ENCODE measurements at places on chromosomes 3 and 15.
A peak's percentile ranks its signal among the peaks of the same experiment; 100 is the strongest.

GRCh38 chr15:95284933-95285421, 1045.5 kb upstream of the NR2F2 start:
- DNase-seq = no peak

- DNase-seq = no peak
Measured at GRCh38 chr3:114221165-114221880, 16.1 kb downstream of the ZNF80 start.

DNA sequence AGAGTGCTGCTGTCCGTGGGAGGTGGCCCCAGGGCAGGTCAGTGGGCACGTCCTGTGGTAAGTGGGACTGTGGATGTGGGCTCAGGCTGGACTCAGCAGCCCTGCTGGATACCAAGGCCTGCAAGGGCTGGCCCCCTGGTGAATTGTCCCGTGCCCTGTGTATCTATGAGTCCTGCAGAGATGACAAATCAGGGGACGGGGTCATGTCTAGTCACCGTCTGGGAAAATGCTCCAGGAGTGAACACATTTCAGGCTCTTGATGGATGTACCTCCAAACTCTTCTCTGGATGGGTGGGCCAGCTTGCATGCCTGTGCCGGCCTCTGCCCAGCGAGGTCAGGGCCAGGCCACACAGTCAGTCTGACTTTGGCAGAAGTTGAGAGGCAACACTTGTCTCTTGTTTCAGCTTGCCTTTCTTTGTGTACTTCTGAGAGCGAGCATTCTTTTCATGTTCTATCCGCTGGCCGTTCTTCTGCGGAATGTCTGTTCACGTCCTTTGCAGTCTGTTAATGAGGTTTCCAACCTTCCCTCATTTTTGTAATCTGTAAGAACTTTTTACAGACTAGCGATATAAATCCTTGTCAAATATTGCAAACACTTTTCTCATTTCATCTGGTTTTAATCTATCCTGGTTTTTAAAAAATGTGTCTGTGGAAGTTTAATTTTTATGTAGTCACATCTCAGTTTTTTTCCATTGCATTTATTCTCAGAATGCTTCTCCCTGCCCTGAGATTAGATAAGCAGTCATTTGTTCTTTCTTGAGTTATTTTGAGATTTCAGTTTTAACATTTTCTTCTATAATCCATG, 11.4 kb upstream of the STAB1 start:
- no peak for DNase-seq

GRCh38 chr3:113620091-113620490, 76.4 kb downstream of the USF3 start:
- DNase-seq = no peak

DNA sequence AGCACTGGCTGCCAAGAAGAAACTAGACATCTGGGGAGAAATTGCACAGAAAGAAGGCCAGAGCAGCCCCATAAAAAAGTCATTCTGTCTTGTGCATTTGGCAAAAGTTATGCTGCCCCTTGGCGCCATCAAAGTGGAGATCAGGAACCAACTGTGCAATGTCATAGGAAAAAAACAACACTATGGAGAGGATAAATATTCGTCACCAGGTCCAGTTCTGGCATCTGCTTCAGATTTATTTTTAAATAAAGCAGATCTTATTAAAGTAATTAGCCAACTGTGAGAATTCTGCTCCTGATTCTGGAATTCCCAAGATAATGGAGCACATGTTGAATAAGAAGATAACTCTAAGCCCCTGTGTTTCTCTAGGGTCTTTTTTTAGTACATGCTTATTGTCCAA, 500.0 kb upstream of the IL12A start:
- no peak for DNase-seq

DNA sequence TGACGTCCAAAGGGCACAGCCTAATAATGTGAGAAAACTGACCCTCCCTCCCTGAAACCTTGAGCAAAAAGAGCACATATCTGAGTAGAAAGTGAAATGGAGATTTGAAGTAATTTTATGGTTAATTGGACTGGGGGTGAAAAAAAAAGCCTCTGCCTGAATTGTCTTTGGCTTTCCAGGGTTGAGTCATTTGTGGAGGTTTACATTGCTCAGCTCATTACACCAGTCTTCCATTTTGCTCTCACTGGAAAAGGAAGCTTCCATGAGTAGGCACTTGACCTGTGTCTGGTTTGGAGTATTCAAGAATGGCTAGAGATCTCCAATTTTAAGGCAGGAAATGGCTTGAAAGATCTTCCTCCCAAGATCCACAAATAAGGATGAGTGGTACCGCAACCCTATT, 273.9 kb downstream of the PDCD6IP start:
- DNase-seq = no peak

DNA sequence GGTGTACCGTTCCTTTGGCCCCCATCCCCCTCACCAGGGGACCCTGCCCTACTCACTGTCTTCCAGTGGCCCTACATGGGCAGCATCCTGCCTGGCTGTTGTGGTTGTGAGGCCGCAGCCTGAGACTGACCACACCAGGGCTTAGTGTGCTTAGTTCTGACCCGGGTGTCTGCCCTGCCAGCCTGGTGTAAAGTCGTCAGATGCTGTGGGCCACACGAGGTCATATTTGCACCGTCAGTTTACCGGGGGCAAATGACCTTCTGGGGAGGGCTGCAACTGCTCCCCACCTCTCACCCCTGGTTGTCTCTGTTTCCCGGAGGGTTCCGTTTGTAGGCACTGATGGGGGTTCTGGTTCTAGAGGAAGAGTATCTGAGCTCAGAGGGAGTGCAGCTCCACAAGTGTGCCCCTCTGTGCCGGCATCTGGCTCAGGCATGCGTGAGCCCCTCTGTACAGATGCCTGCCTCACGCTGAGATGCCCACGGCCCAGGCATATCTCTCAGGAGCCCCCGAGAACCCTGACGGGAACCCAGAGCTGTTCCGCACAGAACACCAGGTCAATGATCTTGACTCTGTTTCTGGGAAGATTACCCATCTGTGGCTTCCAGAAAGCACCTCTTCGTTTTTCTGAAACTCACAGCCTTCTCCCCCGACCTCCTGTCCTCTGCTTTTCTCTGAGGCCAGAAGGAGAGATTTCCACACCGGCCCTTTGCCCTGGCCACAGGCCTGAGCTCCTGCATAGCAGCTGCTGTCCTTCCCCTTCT, 19.2 kb downstream of the KLF13 start:
- no peak for DNase-seq

GRCh38 chr3:75295013-75295412, 369.1 kb upstream of the FRG2C start:
- no peak for DNase-seq

- no peak for DNase-seq
Measured at GRCh38 chr3:123119802-123120201, 53.0 kb downstream of the PDIA5 start.

- no peak for DNase-seq
Measured at GRCh38 chr3:161393803-161394202, 22.5 kb upstream of the SPTSSB start.

GRCh38 chr15:24857763-24858162, 97.0 kb upstream of the SNRPN start:
- no peak for DNase-seq

DNA sequence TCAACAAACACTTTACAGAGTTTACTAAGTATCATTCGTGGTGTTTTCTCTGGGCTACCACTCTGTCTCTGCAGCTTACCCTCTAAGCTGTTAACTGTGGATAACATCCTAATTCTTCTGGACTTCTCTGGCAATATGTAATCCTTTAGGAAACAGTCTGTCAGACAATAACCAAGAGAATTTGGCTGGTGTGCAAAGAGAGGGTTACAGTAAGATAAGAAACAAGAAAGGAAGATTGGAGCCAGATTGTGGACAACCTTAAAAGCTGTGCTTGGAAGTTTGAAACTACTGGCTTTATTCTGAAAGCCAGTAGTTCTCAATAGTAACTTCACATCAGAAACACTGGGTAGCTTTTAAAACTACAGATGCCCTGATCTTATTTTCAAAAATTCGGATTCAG, 778 bp downstream of the ARL6 start:
- DNase-seq = no peak

DNA sequence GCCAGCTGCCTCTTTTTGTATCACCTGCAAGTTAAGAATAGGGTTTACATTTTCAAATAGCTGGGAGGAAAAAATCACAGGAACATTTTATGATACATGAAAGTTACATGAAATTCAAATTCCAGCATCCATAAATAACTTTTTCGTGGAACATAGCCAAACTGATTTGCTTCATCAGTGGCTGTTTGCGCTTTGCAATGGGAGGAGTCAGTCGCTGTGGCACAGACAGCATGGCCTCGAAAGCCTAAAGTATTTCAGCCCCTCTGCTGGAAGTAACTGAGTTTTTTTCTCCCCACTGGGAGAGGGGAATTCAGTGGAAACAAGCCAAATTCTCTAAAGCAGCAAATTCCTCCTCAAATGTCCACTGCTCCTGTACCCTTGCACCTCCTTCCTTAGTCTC, 271.9 kb downstream of the SUCLG2 start:
- DNase-seq = no peak

DNA sequence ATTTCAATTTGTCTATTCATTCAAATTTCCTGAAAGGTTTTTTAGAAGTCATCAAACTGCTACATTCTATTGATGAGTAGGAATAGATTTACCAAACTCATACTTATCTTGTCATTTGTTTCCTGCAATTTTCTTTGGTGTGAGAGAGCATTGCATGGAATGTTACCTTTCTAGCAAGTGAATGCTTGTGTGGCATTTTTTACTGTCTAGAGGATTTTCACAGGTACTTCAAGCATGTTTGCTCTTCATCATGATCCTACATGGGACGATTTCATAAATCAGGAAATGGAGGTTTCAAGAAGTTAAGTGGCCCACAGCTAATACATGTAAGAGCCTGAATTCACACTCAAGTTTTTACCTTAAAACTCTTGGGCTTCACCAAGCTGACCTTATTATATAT, 26.1 kb downstream of the TGFBR2 start:
- DNase-seq = no peak

- no peak for DNase-seq
Measured at GRCh38 chr15:43516801-43517353, 531 bp upstream of the MAP1A start.

DNA sequence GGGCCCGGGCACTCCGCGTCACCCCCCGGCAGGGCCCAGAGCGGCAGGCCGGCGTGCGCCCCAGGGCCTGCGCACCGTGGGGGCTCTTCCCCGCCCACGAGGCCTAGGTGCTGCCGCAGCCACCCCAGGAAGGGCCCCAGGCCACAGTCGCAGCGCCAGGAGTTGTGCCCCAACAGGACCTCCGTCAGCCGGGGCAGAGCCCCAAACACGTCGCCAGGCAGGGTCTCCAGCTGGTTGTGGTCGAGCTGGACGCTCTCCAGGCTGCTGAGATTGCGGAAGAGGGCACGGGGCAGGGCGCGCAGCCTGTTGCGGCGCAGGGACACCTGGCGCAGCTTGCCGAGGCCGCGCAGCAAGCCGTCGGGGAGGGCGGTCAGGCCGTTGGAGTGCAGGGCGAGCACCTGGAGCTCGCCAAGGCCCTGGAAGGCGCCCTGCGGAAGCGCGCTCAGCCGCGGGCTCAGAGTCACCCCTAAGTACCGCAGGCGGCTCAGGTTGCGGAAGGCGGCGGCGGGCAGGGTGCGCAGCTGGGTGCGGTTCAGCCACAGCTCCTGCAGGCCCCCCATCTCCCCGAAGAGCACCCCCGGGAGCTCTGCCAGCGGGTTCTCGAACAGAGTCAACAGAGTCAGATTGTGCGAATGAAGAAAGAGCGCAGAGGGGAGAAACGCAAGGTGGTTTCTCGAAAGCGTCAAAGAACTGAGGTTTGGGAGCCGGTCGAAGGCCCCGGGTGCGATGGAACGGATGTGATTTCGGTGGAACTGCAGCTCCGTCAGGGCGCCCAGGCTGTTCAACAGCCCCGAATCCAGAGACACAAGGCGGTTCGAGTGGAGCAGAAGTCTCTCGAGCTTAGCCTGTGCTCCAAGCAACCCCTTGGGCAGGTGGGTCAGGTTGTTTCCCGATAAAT, 2.0 kb downstream of the GP5 start:
- peak; percentile 46 for DNase-seq

DNA sequence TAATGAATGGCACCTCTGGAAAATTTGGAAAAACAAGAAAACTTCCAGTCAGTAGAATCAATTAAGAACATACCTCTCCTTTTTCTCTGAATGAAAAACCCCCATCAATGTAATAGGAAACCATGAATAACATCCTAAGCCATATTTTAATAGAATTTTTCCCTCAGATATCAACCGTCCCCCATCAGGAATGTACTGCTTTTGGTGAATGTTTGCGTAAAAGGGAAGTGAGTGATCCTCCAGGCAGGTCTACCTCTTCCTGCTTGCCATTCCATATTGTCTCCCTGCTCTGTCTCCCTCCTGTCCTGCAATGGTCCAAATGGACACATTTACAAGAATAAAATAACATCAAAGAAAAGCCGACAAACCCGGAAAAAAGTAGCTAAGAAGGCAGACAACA, 30.8 kb downstream of the LAMP3 start:
- no peak for DNase-seq

GRCh38 chr3:25587094-25587493, 77.6 kb downstream of the TOP2B start:
- no peak for DNase-seq

DNA sequence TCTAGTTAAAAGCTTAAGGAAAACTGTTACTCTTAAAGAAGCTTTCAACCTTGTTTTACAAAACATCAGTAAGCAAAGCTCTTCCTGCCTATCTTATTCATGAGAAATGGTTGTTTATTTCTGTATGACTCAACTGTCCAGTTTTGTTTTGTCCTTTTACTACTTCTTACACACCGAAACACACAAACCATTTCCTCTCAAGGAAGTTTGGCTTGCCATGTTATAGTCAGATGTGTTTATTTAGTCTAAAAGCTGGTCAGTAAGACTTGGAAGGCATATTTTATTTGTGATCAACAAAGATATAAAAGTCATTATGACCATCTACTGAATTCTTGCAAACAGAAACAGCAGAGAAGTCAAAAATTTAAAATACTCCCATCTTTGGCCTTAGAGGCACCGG, 53.2 kb upstream of the RBSN start:
- no peak for DNase-seq
